B cell (primary cell): ENCODE measurements at places on chromosomes 1 and 21. TPM values are rescaled to one million over a fixed set of nuclear protein-coding genes. Genes with fewer than 3 reads are reported as not detected.

GRCh38 chr1:115071012-115071664 lies 18.2 kb downstream of the TSPAN2 start:
- no peaks in the 10 kb centered on the region for H3K4me1 ChIP-seq
- DNase-seq: no peak
- H3K27me3 ChIP-seq: no peaks in the 10 kb centered on the region
- H3K4me3 ChIP-seq: no peak overlapping the region
- no peak overlapping the region for H3K27ac ChIP-seq
- no peaks in the 10 kb centered on the region for H3K36me3 ChIP-seq

- DNase-seq: peak; percentile 26
- no peak within 1 kb of the TSS for H3K27ac ChIP-seq
- peaks cover 11% of the 10 kb centered on the region for H3K4me1 ChIP-seq
- H3K27me3 ChIP-seq: peaks cover 12% of the 10 kb centered on the region
- no peaks in the 10 kb centered on the region for H3K36me3 ChIP-seq
- no peak within 1 kb of the TSS for H3K4me3 ChIP-seq
Observed at GRCh38 chr1:77888081-77888780, at the start of gene NEXN. TSS of gene NEXN (plus strand) at chr1:77888624. CDS start at chr1:77916107, 27,483 bp downstream.

GRCh38 chr1:224783006-224783651 lies 146.3 kb upstream of the DNAH14 start:
- H3K27ac ChIP-seq: no peak overlapping the region
- H3K27me3 ChIP-seq: no peaks in the 10 kb centered on the region
- H3K4me3 ChIP-seq: no peak overlapping the region
- peaks cover 8% of the 10 kb centered on the region for H3K4me1 ChIP-seq
- H3K36me3 ChIP-seq: no peaks in the 10 kb centered on the region

GRCh38 chr1:109877776-109878175 lies 32.9 kb upstream of the CSF1 start:
- H3K36me3 ChIP-seq: no peaks in the 10 kb centered on the region
- H3K27me3 ChIP-seq: no peaks in the 10 kb centered on the region
- no peak overlapping the region for H3K4me3 ChIP-seq
- no peak overlapping the region for H3K27ac ChIP-seq
- H3K4me1 ChIP-seq: peaks cover 20% of the 10 kb centered on the region

DNA sequence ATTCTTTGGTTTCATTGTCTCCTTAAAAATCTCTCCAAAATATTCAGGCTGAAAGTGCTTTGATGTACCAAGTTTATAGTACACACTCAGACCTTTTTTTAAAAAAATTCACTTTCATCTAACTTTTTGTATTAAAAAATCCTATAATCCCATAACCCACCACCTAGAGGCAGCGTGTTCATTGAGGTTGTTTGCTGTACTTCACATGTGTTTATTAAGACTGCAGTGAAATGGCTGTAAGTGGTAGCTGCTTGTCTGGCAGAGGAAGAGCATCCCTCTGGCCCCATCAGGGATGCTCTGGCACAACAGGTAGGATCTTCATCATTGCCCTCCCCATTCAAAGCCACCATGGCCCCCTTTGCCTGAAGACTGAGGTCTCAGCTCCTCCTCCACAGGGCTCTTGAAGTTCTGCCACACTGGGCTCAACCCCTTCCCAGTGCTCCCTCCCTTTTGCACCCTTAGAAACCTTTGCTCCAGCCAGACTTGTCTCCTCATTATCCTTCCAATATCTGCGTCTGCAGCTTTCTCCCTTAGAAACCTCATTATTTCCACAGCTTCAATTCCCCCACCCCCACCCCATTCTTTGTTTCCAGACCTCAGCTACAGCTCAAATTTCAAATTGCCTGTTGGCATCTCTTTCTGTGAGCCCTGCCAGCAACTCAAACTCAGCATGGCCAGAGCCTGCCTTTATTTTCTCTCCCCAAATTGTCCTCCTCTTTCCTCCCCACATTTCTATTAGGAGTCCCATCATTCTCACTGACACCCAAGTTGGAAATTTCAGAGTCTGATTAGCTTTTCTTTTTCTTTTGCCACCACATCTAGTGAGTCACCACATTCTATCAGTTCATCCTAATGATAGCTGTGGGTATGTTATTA lies 369.6 kb upstream of the USP24 start:
- no peak overlapping the region for H3K27ac ChIP-seq
- no peak for DNase-seq
- no peaks in the 10 kb centered on the region for H3K36me3 ChIP-seq
- H3K27me3 ChIP-seq: no peaks in the 10 kb centered on the region
- H3K4me1 ChIP-seq: no peaks in the 10 kb centered on the region
- no peak overlapping the region for H3K4me3 ChIP-seq

GRCh38 chr21:36999131-36999898 lies 7.2 kb upstream of the RIPPLY3 start:
- DNase-seq: no peak
- no peaks in the 10 kb centered on the region for H3K27me3 ChIP-seq
- H3K4me1 ChIP-seq: peaks cover 6% of the 10 kb centered on the region
- no peak overlapping the region for H3K27ac ChIP-seq
- no peaks in the 10 kb centered on the region for H3K36me3 ChIP-seq

GRCh38 chr1:2376931-2377672 lies 14.3 kb downstream of the MORN1 start:
- no peak overlapping the region for H3K4me3 ChIP-seq
- no peaks in the 10 kb centered on the region for H3K27me3 ChIP-seq
- H3K36me3 ChIP-seq: no peaks in the 10 kb centered on the region
- no peak for DNase-seq
- peaks cover 32% of the 10 kb centered on the region for H3K4me1 ChIP-seq
- no peak overlapping the region for H3K27ac ChIP-seq

GRCh38 chr1:99644279-99645004 lies 1.5 kb upstream of the PALMD start:
- H3K27ac ChIP-seq: no peak overlapping the region
- DNase-seq: no peak
- H3K27me3 ChIP-seq: peaks cover 4% of the 10 kb centered on the region
- no peak overlapping the region for H3K4me3 ChIP-seq
- no peaks in the 10 kb centered on the region for H3K4me1 ChIP-seq
- no peaks in the 10 kb centered on the region for H3K36me3 ChIP-seq

GRCh38 chr21:44702973-44703730 lies 6.2 kb downstream of the KRTAP10-12 start:
- no peak overlapping the region for H3K4me3 ChIP-seq
- H3K27ac ChIP-seq: no peak overlapping the region
- no peaks in the 10 kb centered on the region for H3K36me3 ChIP-seq
- peaks cover 7% of the 10 kb centered on the region for H3K27me3 ChIP-seq
- H3K4me1 ChIP-seq: no peaks in the 10 kb centered on the region
- DNase-seq: no peak

DNA sequence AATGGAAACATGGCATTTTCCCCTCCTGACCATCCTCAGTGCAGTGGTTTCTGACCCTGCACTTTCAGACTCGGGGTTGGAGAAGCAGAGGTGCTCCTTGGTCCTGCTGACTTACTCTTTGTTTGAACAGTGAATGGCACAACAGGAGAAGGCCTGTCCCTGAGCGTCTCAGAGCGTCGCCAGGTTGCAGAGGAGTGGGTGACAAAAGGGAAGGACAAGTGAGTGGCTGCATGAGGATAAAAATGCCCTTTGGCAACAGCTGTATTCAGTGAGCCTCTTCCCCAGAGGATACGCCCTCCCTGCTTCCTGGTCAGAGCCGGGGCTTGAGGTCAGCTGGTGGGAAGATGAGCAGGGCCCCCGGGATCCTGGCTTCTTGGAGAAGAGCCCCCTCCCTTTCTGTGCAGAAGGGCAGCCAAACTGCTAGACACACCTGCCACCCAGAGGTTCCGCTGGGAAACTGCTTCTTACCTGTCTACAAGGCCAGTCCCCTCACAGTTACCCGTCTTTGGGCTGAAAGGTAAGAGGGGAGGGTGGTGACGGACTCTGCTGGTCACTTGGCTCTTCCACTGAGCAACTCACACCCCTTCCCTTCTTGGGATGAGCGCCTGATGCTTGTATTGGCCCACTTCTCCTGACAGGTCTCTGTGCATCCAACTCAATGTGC lies 16.6 kb downstream of the NPL start:
- no peaks in the 10 kb centered on the region for H3K4me1 ChIP-seq
- H3K27ac ChIP-seq: no peak overlapping the region
- no peak for DNase-seq
- H3K4me3 ChIP-seq: no peak overlapping the region

DNA sequence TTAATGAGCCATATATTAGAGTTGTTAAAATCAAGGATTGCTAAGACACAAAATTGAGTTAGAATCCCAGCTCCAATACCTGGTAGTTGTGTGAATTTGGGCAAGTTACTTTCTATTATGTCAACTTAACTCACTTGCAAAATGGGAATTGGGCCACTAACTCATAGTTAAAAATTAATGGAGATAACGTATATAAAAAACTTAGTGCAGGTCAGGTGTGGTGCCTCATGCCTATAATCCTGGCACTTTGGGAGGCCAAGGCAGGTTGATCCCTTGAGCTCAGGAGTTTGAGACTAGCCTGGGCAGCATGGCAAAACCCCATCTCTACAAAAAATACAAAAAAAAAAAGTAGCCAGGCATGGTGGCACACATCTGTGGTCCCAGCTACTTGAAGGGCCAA lies 57.5 kb downstream of the SRSF11 start:
- H3K4me3 ChIP-seq: no peak overlapping the region
- H3K27me3 ChIP-seq: no peaks in the 10 kb centered on the region
- no peak overlapping the region for H3K27ac ChIP-seq
- H3K4me1 ChIP-seq: no peaks in the 10 kb centered on the region
- DNase-seq: no peak
- peaks cover 15% of the 10 kb centered on the region for H3K36me3 ChIP-seq

GRCh38 chr1:161020509-161021164 lies at the start of gene F11R:
TSS of gene F11R (minus strand) at chr1:161021152. CDS start at chr1:161021073, 79 bp downstream.
- H3K27ac ChIP-seq: peak within 1 kb of the TSS; percentile 55
- H3K4me3 ChIP-seq: peak within 1 kb of the TSS; percentile 67
- no peaks in the 10 kb centered on the region for H3K27me3 ChIP-seq
- H3K4me1 ChIP-seq: peaks cover 23% of the 10 kb centered on the region
- DNase-seq: no peak

DNA sequence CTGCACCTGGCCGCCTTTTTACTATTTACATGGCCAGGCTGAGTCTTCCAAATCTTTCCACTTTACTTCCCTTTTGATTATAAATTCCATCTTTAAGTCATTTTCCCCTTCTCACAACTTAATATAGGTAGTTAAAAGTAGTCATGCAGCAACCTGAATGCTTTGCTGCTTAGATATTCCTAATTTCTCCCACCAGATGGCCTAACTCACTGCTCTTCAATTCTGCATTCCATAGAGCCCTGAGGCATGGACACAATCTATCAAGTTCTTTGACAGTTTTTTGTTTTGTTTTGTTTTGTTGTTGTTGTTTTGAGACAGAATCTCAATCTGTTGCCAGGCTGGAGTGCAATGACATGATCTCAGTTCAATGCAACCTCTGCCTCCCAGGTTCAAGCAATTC lies 21.7 kb upstream of the FAAH start:
- H3K4me3 ChIP-seq: no peak overlapping the region
- no peaks in the 10 kb centered on the region for H3K27me3 ChIP-seq
- peaks cover 18% of the 10 kb centered on the region for H3K4me1 ChIP-seq
- no peak for DNase-seq
- peaks cover 9% of the 10 kb centered on the region for H3K36me3 ChIP-seq
- no peak overlapping the region for H3K27ac ChIP-seq

GRCh38 chr1:68218490-68218889 lies 13.8 kb downstream of the WLS start:
- no peak overlapping the region for H3K4me3 ChIP-seq
- no peak for DNase-seq
- no peaks in the 10 kb centered on the region for H3K36me3 ChIP-seq
- H3K27me3 ChIP-seq: no peaks in the 10 kb centered on the region
- no peak overlapping the region for H3K27ac ChIP-seq

DNA sequence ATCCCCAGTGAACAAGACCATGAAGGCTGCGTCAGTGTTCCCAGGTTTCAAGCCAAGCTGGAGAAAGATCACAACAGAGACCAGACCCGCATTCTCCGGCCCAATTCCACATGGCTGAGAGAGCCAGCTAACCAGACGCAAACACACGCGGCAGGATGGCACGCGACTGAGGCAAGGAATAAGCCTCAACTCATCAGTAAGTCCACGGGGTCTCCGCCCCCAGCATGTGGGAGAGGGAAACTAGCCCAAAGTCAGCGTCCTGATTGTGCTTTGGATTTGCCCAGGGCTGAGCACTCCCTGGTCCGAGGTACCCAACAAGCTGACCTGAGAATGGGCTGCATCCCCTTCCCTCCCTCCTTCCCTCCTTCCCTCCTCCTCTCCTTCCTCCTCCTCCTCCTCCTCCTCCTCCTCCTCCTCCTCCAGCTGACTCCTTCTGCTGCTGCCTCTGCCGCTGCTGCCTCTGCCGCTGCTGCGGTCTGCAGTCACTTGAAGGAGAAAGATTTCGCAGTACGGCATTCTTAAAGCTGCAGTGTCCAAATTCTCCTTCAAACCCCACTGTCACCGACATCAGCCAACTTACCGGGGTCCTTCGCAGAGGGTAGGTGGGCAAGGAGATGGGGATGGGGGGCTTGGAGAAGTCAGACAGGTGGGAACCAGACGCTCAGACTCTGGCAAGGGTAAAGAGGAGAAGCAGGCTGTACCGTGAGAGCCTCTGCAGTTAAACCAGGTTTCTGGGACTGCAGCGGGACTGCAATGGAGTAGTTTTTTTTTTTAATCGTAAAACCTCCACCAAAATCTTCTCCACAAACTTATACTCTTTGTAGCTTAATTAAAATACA lies 33.0 kb upstream of the H6PD start:
- peaks cover 34% of the 10 kb centered on the region for H3K27me3 ChIP-seq
- no peaks in the 10 kb centered on the region for H3K36me3 ChIP-seq
- no peak for DNase-seq

DNA sequence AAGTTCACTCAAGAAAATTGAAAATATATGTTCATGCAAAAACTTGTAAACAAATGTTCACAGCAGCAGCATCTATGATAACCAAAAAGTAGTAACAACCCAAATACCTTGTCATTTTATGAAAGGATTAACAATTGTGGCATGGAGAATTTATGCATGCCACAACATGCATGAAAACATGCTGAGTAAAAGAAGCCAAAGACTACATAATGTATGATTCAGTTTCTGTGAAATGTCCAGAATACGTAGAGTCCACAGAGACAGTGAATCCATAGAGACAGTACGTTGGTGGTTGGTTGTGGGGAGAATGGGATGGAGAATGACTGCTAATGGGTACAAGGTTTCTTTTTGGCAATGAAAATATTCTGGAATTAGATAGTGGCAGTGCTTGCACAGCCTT lies 148.7 kb downstream of the MAST2 start:
- H3K36me3 ChIP-seq: no peaks in the 10 kb centered on the region
- no peak overlapping the region for H3K27ac ChIP-seq
- H3K4me1 ChIP-seq: peaks cover 4% of the 10 kb centered on the region
- no peak for DNase-seq
- no peak overlapping the region for H3K4me3 ChIP-seq

DNA sequence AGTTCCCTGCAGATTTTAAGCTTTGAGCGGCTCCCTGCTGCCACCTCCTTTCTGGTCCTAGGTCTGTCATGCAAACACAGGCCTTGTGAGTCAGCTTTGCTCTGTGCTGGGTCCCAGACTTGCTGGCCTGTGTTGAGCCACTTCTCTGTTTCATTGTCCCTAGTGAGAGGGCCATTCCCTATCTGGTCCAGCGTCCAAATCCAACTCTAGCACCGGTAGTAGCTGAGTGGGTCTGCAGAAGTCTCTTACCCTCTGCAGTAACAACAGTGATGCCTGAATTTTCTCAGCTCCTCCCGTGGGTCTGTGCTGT lies 5.8 kb downstream of the TTC22 start:
- no peak overlapping the region for H3K27ac ChIP-seq
- peaks cover 3% of the 10 kb centered on the region for H3K36me3 ChIP-seq
- no peaks in the 10 kb centered on the region for H3K27me3 ChIP-seq
- H3K4me1 ChIP-seq: peaks cover 19% of the 10 kb centered on the region
- no peak for DNase-seq

HRNR gene
- not detected in 2 replicates for total RNA-seq

HMGCS2 gene
- not detected in 2 replicates for total RNA-seq

PAPPA2 gene
- total RNA-seq: not detected in 2 replicates

CD5L gene
- total RNA-seq: 0.12 and 0.17 TPM in 2 replicates

S100B gene
- not detected in 2 replicates for total RNA-seq

OR2L3 gene
- 0.10 TPM in 1 of 2 replicates, not detected in the other for total RNA-seq

SPAG17 gene
- not detected in 2 replicates for total RNA-seq

C8B gene
- total RNA-seq: not detected in 2 replicates

SPRR2A gene
- total RNA-seq: not detected in 2 replicates

HSF2BP gene
- 0.49 and 0.83 TPM in 2 replicates for total RNA-seq
